ENCODE measurements at places on chromosomes 6 and 20. TPM values are rescaled to one million over a fixed set of nuclear protein-coding genes. Genes with fewer than 3 reads are reported as not detected.

DNA sequence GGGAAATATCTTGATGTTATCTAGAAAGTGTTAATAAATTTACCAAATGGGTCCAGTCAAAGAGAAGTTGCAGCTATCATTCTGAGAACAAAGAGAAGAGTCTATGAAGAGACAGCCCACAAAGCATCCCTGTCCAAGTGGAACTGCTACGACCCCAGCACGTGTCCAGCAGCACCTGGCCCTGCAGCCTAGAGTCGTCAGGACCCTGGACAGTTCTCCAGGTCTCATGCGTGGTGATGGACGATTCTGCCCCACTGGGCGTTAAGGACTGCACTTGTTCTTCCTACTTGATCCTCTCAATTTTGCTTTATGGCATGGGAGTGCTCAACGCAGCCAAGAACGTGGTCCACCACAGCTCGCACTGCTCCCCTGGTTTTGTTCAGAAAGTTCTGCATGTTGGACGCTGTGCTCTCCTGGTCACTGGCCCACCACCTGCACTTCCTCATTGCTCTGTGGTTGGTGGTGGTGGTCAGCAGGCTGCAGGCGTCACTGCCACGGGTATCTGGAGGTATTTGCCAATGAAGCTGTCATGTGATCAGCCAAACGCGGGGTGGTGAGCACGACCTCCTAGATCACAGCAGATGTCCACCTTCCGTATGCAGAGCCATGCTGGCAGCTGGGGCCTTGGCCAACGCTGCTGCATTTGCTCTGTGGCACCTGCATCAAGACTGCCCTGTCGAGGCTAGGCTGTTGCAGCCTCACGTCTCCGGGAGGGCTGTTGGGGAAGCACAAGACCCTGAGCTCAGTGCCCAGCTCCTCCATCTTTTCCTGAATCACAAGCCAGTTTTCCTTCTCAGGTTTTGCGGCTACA is 356.4 kb downstream of the CDH4 start:
- DNase-seq, result no peak

DNA sequence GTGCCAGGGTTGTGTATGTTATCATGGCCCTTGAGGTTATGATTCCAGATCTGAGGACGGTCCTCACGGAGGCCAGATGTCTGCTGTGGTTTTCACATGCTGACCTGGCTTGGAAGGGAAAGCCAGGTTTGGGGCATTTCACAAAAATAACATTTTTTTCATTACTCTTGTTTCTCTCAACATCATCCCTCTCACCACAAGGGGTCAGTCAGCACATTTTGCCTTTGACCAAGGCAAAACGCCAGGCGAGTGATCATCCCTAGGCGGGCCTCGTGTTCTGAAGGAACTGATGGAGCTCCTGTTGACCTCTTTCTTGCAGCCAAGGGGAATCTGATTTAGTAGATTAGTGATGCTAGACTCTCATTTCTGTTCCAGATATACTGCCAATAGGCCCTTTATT is 133.5 kb downstream of the TBC1D7 start:
- peak; percentile 71 for DNase-seq

DNA sequence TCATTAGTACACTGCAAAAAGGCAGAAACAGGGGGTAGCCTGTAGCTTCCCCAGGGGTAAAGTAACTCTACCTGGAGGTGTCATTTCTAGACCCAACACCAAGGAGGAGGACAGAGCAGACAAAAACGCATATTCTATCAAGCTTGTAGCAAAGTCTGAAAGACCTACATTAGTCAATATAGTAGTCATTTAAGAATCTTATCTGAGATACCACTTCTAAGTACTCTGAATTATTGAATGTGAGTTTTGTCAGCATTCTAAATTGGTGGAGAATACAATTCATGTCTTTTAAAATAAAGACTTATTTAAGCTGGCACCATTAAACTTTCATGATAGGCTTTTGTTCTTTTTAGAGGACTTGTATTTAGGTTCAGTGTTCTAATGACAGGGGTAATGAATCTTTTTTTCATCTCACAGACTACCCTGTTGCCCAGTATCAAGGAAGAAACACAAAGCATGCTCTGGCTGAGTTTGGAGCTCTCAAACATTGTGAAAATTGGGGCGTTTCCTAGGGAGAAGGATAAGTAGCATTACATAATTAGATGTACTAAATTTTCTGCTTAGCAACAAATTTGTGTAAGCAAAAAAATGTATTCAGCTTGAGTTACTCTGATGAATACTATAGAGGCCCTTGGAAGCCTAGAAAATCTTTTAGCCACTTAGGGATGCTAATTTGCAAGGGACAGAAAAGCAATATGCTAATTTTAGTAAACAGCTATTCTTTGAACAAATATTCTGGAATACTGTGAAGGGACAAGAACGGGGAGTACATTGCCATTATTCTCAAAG is 255.4 kb upstream of the HSF2 start:
- DNase-seq, result no peak

GRCh38 chr6:67009818-67010217 is 1302.8 kb upstream of the EYS start:
- no peak for DNase-seq

DNA sequence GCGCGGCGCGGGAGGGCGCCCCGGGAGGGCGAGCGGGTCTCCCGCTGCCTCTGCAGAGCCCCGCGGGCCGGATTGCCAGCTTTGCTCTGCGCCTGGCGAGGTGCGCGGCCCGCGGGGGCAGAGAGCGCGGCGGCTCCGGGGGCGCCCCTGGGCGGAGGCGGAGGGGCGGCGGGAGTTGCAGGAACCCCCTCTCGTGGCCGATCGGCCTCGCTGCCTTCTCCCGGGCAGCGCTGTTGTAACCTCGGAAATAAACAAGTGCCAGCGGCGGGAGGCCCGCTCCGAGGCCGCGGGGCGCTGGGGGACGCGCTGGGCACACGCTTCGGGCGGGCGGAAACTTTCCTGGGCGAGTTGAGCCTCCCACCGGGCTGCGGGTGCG is 1.2 kb downstream of the CDH4 start:
- no peak for DNase-seq

DNA sequence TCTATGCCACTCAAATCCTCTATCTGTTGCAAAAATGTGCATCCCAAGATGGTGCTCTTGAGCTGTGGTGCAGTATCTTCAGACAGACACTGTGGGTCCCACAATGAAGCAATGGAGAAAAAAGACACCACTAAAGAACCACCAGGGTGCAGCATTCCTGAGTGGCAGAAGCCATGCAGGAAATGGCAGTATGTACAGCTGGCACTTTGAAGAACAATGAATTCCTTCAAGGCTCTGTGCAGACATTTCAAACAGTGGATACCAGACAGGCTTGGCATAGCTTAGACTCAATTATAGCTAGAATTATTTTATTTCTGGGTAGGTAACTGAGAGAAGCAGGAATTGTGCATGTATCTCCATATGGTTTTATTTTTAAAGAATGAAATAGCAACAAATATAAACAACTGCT is 24.0 kb upstream of the HDAC2 start:
- DNase-seq, result peak; percentile 92

DNA sequence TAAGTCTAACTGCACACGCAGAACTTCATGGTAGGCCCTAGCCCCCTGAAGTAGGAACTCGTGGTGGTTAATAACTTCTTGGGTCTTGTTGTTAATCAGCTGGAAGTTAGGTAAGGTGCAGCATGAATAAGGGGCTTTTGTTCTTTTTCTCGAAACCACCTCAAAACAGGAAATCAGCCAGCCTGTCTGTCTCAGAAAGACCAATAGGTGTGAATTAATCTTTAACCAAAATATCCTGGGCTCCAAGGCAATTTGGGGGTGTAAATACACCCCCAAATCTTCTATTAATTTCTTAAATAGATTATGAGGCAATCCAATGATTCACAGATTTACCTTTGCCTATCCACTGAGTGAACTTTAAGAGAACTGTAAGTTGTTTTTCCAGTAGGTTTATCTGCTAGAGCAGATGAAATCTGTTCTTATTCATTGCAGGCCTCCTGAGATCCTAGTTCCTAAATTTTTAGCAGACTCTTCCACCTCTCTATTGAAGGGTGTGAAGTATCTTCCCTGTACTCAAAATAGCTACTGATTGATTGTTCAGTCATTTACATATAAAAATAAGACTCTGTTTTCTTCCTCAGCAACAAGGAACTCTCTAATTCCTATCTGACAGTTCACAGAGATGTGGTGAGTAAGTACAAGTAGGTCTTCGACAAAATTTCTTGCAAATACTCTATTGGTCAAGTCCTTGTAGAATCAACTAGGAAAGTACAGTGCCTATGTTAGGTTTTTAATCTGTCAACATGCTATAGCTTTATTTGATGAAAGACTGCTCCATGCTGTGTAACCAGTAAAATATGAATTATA is 427.1 kb upstream of the NOX3 start:
- DNase-seq, result no peak

DNA sequence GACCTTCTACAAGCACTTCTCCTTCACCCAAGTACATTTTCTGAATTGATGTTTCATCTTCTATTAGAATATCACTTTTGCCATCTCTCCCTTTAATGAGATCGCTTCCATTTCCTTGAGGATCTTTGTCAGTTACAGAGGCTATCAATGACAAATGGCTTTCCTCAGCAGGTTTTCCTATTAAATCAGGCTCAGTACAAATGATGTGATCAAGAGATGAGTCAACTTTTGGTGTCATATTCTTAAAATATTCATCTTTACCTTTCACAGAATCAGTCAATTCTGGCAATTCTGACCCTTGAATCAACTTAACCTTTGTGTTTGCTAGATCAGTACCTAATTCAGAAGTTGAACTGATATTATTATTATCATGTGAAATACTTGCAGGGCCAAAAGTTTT is 37.3 kb downstream of the DST start:
- DNase-seq, result no peak

- DNase-seq, result no peak
Observed at GRCh38 chr6:22642254-22642653, 72.9 kb downstream of the HDGFL1 start.

DNA sequence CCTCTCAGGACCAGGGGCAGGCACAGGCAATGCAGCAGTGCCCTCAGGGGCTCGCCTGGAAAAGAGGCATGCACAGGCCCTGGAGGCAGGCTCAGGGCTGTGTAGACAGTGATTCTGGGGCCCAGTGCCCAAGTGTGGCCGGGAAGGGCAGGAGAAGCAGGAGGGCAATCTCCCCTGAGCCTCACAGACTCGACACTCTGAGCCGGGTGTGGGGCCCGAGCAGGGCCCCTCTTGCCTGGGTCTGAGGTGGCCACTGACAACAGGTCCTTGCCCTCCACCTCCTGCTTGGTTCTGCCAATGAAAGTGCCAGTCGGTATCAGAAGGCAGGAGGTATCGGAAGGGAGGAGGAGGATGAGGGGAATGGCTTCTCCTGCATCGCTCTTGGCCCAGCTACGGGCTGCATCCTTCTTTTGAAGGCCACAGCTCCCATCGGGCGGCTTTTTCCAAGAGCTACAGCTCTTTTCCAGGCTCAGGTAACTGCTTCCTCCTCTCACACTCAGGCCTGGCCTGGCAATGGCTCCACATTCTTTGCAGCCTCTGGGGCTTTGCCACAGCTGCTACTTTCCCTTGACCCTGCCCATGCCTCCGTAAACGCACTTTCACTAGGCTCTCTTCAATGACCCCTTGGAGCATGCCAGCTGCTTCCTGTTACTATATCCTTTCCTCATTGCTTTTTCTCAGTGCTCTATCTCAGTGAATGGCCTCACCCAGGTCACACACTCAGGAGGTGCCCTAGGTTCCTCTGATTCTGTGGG is 24.5 kb downstream of the GABRR2 start:
- DNase-seq, result no peak

DNA sequence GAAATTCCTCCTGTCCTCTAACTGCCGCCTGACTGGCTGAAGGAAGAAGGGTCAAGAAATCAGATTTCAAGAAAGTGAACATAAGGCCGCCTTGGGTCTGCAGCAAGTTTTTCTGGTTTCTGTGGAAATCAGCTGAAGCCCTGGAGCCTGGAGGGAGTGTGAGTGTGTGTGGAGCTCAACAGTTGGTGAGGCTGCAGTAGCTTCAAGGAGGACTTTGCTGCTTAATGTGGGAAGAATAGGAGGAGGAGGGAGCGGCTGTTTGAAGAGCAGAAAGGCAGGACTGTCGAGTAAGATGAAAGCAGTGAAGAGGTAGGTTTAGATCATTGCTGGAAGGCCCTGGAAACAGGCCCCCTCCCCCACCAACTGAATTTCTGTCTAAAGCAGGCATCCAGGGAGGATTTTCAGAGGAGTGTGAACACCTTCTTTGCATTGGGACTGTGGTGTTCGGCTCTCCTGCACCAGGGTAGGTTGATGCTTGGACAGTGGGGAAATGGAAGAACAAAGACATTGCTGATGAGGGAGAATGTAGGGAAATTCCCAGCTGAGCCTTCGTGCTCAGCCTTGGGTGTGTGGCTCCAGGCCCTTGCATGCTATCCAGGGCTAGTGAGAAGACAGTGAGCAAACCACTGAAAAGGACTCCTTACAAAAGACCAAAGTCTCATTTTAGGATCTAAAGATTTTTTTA is 79.5 kb upstream of the VSTM2L start:
- peak; percentile 9 for DNase-seq

GRCh38 chr20:10553326-10553984 is 118.3 kb downstream of the SLX4IP start:
- peak; percentile 88 for DNase-seq

DNA sequence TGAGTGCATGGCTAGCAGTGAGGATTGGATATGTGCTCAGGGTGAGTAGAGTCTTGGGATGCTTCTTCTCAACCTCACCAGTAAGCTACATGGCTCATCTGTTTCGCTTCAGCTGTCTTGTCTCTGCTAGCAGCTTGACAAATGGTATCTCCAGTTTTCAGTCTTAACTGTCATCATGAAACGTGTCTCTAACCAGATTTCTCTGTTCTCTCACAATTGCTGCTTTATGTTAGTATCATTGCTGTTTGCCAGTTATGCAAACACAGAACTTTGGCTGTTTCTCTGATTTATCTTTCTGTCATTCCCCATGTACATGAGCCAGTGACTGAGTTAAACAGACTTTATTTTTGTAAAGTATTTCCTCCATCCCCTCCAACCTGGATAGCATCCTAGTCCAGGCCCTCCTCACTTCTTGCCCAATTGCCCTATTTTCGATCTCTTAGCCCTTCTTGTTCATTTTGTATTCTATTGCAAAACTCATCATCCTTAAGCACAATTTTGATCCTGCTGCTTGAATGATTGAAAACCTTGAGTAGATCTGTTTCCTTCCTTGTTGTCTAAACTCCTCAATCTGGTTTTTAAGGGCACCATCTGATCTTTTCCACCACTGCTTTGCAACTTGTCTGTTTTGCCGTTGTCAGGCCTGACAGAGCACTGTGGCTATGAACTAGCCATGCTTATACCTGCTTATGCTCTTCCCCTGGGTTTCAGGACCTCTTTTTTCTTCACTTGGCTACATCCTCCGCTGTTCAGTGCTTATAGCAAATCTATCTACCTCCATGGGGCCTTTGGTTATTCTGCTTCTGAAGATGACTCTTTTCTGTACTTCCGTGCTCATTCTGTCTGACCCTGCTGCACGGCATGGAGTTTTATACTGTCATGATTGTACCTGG is 37.7 kb upstream of the ADIG start:
- no peak for DNase-seq

GRCh38 chr20:57559658-57560553 is 1.0 kb upstream of the PCK1 start:
- no peak for DNase-seq

GRCh38 chr20:8212286-8212685 is 80.2 kb downstream of the PLCB1 start:
- no peak for DNase-seq

FOXF2 gene
- 0.25 TPM for total RNA-seq

GTSF1L gene
- not detected for total RNA-seq

SLC17A4 gene
- total RNA-seq, result not detected

CENPW gene
- total RNA-seq, result 13.7 TPM

UNC93A gene
- not detected for total RNA-seq

AAR2 gene
- 38.3 TPM for total RNA-seq

C6orf15 gene
- total RNA-seq, result not detected

DEF6 gene
- total RNA-seq, result 0.18 TPM

PTGIS gene
- 1,011 TPM for total RNA-seq

NRN1 gene
- total RNA-seq, result 0.65 TPM

Data from fibroblast of the aortic adventitia (primary cell).